ENCODE measurements at places on chromosomes 13 and 19. TPM values are rescaled to one million over a fixed set of nuclear protein-coding genes. Genes with fewer than 3 reads are reported as not detected.

GRCh38 chr13:66128201-66128600, 1101.9 kb downstream of the PCDH9 start:
- H3K27ac ChIP-seq = no peak overlapping the region
- H3K4me1 ChIP-seq = no peaks in the 10 kb centered on the region
- no peak overlapping the region for H3K4me3 ChIP-seq
- no peaks in the 10 kb centered on the region for H3K27me3 ChIP-seq
- DNase-seq = no peak
- H3K36me3 ChIP-seq = no peaks in the 10 kb centered on the region

DNA sequence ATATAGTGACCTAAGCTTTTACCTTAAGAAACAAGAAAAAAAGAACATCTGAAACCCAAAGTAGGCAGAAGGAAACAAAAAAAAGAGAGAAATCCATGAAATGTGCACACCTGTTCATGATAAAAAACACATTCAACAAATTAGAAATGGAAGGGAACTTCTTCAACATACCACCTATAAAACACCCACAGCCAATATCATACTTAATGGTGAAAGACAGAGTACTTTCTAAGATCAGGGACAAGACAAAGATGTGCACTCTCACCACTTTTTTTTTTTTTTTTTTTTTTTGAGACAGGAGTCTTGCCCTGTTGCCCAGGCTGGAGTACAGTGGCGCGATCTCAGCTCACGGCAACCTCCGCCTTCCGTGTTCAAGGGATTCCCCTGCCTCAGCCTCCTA, 29.2 kb downstream of the ZNF45 start:
- DNase-seq = no peak
- no peaks in the 10 kb centered on the region for H3K36me3 ChIP-seq
- peaks cover 3% of the 10 kb centered on the region for H3K4me1 ChIP-seq
- H3K27ac ChIP-seq = no peak overlapping the region
- no peak overlapping the region for H3K4me3 ChIP-seq
- no peaks in the 10 kb centered on the region for H3K27me3 ChIP-seq

DNA sequence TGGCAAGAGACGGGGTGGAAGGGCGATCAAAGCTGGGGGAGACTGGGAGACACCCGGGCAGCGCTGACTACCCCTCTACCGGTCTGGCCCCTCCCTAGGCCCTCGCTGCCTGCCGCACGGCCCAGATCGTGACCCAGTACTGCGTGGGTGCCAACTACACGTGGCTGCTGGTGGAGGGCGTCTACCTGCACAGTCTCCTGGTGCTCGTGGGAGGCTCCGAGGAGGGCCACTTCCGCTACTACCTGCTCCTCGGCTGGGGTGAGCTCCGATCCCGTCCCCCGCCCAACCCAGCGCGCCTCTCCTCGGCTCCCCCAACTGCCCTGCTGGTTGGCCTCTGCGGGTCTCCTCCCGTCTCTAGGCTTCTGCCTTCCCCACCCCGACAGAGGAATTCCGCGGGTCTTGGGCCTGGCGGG, 8.8 kb downstream of the GIPR start:
- H3K4me3 ChIP-seq = peak overlapping the region; percentile 45
- DNase-seq = no peak
- no peaks in the 10 kb centered on the region for H3K36me3 ChIP-seq
- H3K4me1 ChIP-seq = peaks cover 6% of the 10 kb centered on the region
- H3K27me3 ChIP-seq = peaks cover 95% of the 10 kb centered on the region

- H3K4me1 ChIP-seq = peaks cover 8% of the 10 kb centered on the region
- no peak overlapping the region for H3K27ac ChIP-seq
- DNase-seq = no peak
- H3K27me3 ChIP-seq = no peaks in the 10 kb centered on the region
Measured at GRCh38 chr19:3622224-3622623, 4.4 kb downstream of the CACTIN start.

CRLF1 gene
- not detected for total RNA-seq

- H3K27ac ChIP-seq = no peak overlapping the region
- peaks cover 19% of the 10 kb centered on the region for H3K36me3 ChIP-seq
- DNase-seq = no peak
- H3K4me3 ChIP-seq = no peak overlapping the region
- H3K27me3 ChIP-seq = peaks cover 7% of the 10 kb centered on the region
Measured at GRCh38 chr19:12047868-12048267, 4.9 kb downstream of the ZNF878 start.

MAST1 gene
- 13.3 TPM for total RNA-seq

GRCh38 chr19:2021453-2022140, 6.1 kb upstream of the BTBD2 start:
- no peaks in the 10 kb centered on the region for H3K36me3 ChIP-seq
- no peak for DNase-seq
- H3K4me3 ChIP-seq = no peak overlapping the region
- no peak overlapping the region for H3K27ac ChIP-seq
- no peaks in the 10 kb centered on the region for H3K27me3 ChIP-seq
- no peaks in the 10 kb centered on the region for H3K4me1 ChIP-seq

ZNF723 gene
- total RNA-seq = not detected

CLIP3 gene
- total RNA-seq = 8.2 TPM

GRCh38 chr13:41694545-41695301, 237.4 kb downstream of the RGCC start:
- no peak overlapping the region for H3K4me3 ChIP-seq
- no peaks in the 10 kb centered on the region for H3K27me3 ChIP-seq
- H3K36me3 ChIP-seq = no peaks in the 10 kb centered on the region
- no peaks in the 10 kb centered on the region for H3K4me1 ChIP-seq
- no peak overlapping the region for H3K27ac ChIP-seq
- DNase-seq = no peak

DNA sequence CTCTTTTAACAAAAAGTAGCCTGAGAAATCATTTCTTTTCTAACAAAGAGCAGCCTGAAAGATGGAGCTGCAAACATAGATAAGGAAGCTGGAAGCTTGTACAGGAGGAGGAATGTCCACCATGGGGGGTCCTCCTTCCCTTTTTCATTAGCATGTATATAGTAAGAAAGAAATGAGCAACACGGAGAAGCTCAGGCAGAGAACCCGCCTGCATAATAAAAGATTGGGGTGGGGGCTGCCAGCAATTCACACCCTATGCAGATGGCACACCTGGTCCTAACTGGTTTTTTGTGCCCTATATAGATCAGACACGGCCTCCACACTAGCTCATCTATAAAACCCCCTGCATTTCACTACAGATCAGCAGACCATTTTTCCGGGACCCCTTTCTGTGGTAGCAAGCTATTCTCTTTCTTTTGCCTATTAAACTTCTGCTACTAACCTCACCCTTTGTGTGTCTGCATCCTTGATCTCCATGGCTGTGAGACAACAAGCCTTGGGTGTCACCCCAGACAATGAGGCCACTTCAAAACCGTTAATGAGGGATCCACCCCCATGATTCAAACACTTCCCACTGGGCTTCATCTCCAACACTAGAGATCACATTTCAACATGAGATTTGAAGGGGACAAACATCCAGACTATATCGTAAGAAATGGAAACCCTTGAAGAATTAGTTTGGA, 167.5 kb upstream of the FREM2 start:
- no peaks in the 10 kb centered on the region for H3K4me1 ChIP-seq
- no peak overlapping the region for H3K4me3 ChIP-seq
- no peaks in the 10 kb centered on the region for H3K36me3 ChIP-seq
- H3K27me3 ChIP-seq = no peaks in the 10 kb centered on the region

DNA sequence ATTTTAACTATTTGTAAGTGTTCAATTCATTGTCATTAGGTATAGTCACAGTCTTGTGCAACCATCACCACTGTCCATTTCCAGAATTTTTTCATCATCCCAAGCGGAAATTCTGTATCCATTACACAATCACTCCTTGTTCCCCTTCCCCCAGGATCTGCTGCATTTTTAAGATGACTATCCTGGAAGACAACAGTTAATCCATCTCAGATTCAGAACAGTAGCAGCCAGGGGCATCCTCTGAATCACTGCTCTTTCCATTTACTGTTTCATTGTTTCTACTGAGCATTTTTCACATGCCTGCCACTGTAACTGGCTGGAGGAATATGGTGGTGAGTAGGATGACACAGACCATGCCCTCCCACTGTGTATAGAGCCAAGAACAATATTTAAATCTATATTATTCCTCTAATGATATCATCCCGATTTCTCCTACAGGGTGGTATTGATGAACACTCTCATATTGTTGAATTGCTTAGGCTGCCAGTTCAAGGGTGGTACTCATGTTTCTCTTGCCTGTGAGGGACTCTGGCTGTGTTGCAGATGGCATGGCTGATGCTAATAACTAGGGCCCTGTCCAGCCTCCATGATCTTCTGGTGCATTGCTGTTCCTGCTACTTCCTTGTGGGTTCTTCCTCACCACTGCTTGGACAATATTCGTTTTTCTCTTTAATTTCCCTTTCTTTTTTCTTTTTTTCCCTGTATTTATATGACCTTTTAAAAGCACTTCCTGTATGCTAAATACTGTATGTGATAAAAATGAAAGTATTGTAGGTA, 59.0 kb downstream of the WDFY2 start:
- no peaks in the 10 kb centered on the region for H3K27me3 ChIP-seq
- peaks cover 48% of the 10 kb centered on the region for H3K4me1 ChIP-seq
- DNase-seq = no peak
- H3K36me3 ChIP-seq = no peaks in the 10 kb centered on the region
- no peak overlapping the region for H3K4me3 ChIP-seq

- H3K27ac ChIP-seq = no peak overlapping the region
- H3K27me3 ChIP-seq = no peaks in the 10 kb centered on the region
- no peak overlapping the region for H3K4me3 ChIP-seq
- H3K36me3 ChIP-seq = no peaks in the 10 kb centered on the region
- DNase-seq = no peak
- H3K4me1 ChIP-seq = no peaks in the 10 kb centered on the region
Measured at GRCh38 chr13:24407844-24408243, 98.5 kb downstream of the C1QTNF9 start.

BST2 gene
- 44.8 TPM for total RNA-seq

DNA sequence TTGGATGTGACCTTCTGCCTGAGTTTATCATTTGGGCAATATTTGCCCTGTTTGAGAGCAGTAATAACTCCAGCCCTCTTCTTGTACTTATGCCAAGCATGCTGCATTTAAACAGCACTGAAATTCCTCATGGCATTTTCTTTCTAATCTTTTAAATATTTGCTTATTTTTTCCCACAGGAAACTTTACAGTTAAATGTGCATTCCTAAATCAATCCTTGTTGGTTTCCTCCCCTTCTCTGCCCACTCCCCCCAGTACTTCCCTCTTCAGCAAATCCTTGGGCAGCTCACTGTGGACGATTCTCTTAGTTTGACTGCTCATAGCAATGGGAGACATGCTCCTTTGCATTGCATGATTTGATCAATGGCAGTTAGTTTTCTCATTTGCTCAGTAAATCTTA, 68.7 kb downstream of the RAP2A start:
- H3K4me1 ChIP-seq = no peaks in the 10 kb centered on the region
- no peak overlapping the region for H3K27ac ChIP-seq
- no peaks in the 10 kb centered on the region for H3K36me3 ChIP-seq

DNA sequence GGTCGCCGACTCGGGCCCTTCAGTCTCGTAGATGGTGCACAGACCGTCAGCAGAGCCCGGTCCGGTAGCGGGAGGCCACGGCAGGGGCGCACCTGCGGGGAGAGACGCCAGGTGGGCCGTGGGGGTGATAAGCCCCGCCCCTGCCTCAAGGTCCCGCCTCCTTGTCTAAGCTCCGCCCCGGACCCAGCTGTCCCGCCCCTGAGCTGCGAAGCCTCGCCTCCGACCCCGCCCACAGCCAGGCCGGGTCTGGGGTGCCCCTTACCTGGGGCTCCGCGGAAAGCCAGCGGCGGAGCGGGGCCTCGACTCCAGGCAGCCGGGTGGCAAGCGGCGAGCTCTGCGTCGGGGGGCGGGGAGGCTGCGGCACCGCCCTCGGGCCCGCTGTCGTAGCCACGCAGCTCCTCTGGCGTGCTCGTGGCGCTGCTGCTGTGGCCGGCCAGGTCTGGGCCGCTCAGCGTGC, 4.7 kb downstream of the PRR36 start:
- peak; percentile 72 for DNase-seq
- H3K4me1 ChIP-seq = peaks cover 7% of the 10 kb centered on the region
- H3K36me3 ChIP-seq = no peaks in the 10 kb centered on the region
- H3K27ac ChIP-seq = no peak overlapping the region
- H3K27me3 ChIP-seq = peaks cover 42% of the 10 kb centered on the region

SGCG gene
- total RNA-seq = 0.15 TPM

GRCh38 chr13:109673477-109673876, 112.9 kb downstream of the IRS2 start:
- H3K4me3 ChIP-seq = no peak overlapping the region
- H3K27me3 ChIP-seq = no peaks in the 10 kb centered on the region
- no peak overlapping the region for H3K27ac ChIP-seq

DNA sequence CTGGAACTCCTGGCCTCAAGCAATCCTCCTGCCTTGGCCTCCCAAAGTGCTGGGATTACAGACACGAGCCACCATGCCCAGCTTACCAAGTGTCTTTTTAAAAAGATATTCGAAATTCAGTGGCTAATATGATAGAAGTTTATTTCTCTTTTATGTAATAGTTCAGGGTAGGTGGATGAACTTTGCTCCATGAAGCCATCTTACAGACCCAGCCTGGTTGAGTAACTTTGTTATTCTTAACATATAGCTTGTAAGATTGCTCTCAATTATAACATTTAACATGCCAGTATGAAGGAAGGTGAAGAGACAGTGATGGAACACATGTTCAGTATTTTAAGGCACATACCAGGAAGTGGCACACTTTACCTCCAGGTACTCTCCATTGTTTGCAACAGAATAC, 42.4 kb downstream of the ZIC2 start:
- DNase-seq = no peak
- no peaks in the 10 kb centered on the region for H3K27me3 ChIP-seq
- H3K36me3 ChIP-seq = no peaks in the 10 kb centered on the region
- H3K4me3 ChIP-seq = no peak overlapping the region

ATP4B gene
- total RNA-seq = not detected

DNA sequence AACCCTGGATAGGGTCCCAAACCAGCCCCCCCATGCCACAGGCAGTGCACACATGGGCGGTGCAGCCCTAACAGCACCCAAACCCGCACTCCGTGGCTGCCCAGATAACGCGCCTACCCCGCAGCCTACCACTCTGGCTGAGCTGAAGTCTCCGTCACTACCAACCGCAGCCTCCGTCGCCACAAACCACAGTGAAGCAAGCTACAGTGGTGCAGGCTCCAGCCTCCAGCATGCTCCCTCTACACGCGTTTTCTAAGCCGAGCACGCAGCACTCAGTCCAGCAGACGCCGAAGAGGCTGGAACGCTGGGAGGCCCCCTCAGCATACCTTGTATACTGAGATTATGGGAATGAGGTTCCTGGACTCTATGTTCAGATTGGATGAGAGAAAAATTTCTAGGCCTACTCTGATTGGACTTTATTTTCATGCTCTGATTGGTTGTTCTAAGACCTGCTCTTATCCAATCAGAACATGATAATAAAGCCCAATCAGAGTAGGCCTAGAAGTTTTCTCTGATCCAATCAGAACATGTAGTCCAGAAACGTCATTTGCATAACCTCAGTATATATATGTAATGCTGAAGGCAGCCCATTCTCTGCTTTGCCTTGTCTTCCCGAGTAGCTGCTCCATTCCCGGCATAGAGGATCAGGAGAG, 56.7 kb upstream of the C1QTNF9B start:
- H3K4me3 ChIP-seq = no peak overlapping the region
- no peak for DNase-seq
- H3K4me1 ChIP-seq = no peaks in the 10 kb centered on the region
- H3K27ac ChIP-seq = no peak overlapping the region
- no peaks in the 10 kb centered on the region for H3K36me3 ChIP-seq

GRCh38 chr13:84239032-84239431, 356.8 kb upstream of the SLITRK1 start:
- no peaks in the 10 kb centered on the region for H3K27me3 ChIP-seq
- H3K27ac ChIP-seq = no peak overlapping the region
- H3K36me3 ChIP-seq = no peaks in the 10 kb centered on the region

- H3K4me1 ChIP-seq = no peaks in the 10 kb centered on the region
- no peak overlapping the region for H3K27ac ChIP-seq
- H3K27me3 ChIP-seq = no peaks in the 10 kb centered on the region
- DNase-seq = no peak
- H3K4me3 ChIP-seq = no peak overlapping the region
Measured at GRCh38 chr13:68588623-68589022, 1358.5 kb upstream of the PCDH9 start.

Measured in neural progenitor cell (in vitro differentiated cells).